ENCODE measurements at places on chromosomes 11 and 22.

DNA sequence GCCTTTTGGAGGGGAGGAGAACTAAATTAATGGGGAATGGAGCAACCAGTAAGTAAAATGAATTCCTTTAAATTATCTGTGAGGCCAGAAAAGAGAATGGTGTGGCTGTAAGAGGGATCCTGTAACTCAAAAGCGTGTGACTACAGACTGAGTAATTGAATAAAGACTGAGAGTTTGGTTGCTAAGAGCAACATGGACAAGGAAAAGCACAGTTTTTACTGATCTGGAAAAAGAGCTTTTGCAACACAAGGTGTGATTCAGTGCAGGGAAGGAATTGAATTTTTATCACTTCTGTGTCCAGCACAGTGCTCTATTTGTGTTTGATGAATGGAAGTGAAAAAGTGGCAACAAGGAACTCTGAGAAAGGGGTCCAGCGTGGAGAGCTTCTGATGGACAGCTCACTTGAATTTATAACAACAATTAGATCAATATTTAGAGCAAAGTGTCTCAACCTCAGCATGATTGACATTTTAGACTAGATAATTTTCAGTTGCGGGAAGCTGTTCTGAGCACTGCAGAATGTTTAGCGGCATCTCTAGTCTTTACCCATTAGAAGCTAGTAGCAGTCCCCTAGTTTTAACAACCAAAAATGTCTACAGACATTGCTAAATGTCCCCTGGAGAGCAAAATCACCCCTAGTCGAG lies 202.8 kb upstream of the BDNF start:
- no peak for DNase-seq

DNA sequence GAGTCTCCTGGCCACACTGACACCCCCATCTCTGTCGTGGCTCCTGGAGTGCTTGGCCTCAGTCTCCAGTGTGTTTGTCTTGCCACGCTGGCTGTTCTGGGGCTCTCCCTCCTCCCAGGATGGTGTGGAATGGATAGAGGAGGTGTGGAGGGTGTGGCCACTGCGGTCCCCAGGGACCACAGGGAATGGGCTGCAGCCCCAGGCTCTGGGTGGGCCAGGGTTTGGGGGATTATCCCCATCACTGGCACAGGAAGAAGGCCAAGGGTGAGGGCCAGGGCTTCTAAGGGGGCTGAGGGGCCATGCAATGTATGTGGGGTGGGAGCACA lies 8.1 kb downstream of the GNAZ start:
- no peak for DNase-seq

DNA sequence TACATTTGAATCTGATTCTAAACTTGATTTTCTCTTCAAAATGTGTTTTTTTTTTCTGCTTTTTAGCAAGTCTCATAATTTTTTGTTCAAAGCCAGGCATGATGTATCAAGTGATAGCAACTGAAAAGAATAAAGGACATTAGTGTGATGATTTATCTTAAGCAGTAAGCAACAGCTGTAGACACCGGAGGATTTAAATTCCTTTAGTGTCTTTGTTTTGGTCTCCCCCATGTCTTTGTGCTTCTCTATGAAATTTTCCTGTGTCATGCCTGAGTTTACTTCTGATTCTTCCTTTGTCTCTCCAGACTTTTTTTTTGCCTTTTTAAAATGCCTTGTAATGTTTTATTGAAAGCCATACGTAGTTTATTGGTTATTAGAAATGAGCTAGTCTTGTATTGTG lies 934.2 kb upstream of the RAG2 start:
- no peak for DNase-seq

DNA sequence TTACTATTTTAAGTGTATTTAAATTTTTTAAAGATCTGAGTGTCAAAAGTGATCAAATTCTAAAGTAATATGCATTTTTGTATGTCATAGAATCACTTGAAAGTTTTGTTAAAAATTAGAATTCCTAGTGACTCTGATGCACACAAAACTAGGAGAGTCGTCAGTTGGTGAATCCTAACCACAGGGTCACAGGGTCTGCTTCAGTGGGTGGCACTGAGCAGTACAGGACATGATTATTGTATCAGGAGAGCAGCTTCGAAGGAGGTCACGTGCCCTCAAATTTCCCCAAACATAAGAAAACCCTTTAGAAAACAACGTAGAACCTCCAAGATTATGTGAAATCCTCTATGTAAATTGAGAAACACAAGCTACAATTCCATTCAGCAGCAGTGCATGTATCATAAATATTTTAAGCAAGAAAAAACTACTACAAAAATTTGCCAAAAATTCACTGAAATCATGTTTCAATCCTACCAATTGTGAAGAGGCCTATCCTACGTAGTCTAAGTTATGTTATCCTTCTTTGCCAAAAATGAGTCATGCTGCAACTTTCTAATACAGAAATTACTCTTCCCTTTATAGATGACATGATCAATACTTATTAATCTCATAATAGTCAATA lies 323.6 kb downstream of the AASDHPPT start:
- DNase-seq, result no peak

DNA sequence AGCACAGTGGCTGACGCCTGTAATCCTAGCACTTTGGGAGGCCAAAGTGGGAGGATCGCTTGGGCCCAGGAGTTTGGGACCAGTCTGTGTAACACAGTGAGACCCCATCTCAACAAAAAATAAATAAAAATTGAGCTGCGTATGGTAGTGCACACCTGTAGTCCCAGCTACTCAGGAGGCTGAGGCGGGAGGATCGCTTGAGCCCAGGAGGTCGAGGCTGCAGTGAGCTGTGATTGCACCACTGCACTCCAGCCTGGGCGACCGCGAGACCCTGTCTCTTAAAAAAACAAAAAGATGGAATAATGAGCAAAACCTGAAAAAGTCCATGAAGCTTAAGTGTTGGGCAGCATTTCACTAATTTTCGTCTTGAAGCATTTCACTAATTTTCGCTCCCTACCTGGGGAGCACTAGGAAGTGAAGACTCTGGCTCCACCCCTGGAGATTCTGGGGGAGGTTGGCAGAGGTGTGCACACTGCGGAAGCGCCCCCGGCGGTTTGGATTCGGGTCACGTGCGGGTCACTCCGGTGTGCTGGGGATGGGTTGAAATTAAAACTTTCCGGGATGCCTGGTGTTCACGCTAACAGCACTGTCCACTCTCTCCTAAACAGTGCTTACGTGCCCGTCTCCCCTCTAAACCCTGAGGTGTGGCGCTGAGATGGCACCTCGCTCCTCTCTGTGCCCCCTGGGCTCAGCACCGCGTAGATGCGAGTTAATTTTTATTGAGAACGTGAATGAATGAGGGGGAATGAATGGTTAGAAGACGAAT lies 906 bp upstream of the NAA40 start:
- DNase-seq, result no peak

GRCh38 chr22:25757686-25758085 lies 15.7 kb downstream of the MYO18B start:
- no peak for DNase-seq

DNA sequence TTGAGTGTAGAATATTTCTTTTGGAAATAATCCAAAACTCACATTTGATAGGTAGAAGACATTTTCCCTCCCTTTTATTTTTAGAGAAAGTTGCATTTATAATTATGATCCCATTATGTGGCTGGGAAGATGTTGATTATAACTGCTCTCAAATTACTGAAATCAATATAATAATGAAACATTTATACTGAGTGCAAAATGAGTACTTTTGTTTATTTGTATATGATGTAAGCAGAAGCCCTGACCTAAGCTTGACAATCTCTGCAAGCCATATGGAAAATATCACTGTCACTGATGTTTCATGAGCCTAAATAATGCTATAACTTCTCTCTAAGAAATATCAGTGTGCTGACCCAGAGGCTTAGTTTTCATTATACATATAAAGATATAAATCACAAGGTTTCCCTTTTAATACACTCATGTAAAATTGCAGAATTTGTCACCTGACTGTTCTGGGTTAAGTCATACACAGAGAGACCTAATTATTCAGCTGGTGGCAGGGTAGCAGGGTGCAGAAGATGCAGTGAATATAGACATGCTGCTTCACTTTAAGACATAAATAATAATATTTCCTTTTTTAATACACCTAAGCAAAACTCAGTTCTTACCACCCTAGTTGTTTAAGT lies 99.2 kb downstream of the BBOX1 start:
- no peak for DNase-seq

GRCh38 chr11:67400942-67401494 lies 640 bp downstream of the PPP1CA start:
- no peak for DNase-seq

GRCh38 chr22:46618667-46619066 lies 1.5 kb upstream of the GRAMD4 start:
- no peak for DNase-seq

- no peak for DNase-seq
These were observed 789.0 kb downstream of the TBC1D22A start for GRCh38 chr22:47551431-47551775.

- DNase-seq, result no peak
These were observed 257.5 kb upstream of the FAT3 start for GRCh38 chr11:91967026-91967690.

DNA sequence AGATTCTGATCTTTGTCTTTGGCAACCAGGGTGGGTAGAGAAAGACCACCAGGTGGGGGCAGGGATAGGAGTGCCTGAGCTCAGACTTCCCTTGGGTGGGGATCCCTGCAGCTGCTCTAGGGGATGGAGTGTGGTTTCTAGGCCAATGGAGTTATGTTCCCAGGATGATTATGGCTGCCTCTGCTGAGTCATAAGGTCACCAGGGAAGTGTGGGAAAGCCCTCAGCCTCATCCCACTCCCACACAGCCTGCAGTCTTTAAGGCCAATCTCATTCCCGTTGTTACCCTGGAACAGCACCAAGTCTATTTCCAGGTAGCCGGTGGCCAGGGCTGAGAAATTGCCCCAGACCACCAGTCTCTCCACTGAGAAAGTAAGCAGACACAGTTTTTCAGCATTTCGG lies 2269.3 kb upstream of the RAG2 start:
- DNase-seq, result no peak

GRCh38 chr11:15918212-15918611 lies 438.1 kb downstream of the SOX6 start:
- no peak for DNase-seq

DNA sequence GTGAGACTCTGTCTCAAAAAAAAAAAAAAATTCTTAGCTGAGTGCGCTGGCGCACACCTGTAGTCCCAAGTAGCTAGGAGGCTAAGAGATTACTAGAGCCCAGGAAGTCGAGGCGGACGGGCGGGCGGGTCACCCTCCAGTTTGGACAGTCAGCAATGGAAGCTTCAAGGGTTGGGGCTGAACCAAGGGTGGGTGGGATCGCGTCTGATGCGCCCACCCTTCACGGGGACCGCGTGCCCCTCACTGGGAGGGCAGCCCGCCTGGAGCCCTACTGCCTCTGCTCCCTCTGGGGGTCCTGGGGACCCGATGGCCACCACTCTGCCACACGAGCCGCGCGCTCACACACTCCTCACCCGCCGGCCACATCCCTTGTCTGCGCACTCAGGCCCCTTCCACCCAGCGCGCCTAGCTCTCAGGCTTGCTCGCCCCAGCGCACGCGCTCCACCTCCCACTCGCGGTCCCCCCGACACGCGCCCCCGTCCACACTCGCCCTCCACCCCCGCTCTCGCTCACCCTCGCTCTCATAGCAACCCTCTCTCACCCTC lies 494 bp downstream of the CHID1 start:
- DNase-seq, result no peak

DNA sequence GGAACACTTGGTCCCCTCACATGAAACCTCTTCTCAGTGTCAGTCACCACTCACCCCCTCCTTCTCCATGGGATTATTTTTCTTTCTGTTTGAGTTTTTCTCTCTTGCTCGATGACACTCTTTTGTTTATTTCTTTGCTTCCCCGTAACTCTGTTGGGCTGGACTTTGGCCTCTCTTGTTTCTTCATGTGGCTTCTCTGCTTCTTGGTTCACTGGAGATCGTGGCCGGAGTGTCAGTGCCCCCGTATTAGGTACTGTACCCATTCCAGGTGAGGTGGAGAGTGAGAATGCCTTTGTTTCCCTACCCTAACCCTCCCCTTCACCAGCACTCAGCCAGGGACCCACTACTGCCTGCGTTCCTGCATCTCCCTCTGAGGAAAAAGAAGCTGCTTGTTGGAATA lies 32.5 kb downstream of the CYB5R2 start:
- DNase-seq, result no peak

GRCh38 chr11:108278546-108278945 lies 55.7 kb downstream of the ATM start:
- no peak for DNase-seq

DNA sequence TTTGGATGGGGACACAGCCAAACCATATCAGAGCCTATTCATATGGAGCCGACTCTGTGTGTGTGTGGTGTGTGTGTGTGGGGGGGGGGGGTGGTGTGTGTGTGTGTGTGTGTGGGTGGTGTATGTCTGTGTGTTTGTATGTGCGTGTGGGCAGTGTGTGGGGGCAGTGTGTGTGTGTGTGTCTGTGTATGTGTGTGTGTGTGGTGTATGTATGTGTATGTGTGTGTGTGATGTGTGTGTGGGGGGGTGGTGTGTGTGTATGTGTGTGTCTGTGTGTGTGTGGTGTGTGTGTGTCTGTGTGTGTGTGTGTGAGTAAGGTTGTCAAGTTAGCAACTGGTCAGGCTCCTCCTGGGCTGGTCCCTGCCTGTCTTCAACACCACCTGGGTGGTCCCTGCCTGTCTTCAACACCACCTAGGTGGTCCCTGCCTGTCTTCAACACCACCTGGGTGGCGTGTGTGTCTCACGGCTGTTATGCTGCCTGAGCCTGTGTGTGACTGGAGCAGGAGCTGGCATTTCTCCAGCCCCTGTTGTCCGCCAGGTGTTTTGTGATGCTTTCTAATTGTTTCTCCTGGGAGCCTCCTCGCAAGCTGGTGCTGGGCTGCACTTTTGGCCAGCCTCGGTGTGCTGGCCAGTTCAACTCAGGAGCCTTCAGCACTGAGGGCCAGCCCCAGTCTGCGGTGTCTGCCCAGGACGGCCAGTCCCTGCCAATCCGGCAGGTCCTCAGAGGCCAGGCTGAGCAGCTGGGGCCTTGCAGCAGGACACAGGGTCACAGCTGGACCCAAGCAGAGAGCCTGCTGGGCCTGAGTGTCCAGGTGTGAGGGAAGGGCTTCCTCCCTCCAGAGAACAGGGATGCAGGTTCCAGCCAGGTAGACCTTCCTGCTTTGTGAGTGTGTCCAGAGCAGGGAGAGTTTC lies 21.5 kb upstream of the PVALB start:
- no peak for DNase-seq

- DNase-seq, result no peak
These were observed 9.5 kb downstream of the IGLL5 start for GRCh38 chr22:22897091-22897490.

GRCh38 chr11:75077316-75077715 lies 19.4 kb downstream of the OR2AT4 start:
- DNase-seq, result no peak

All from caudate nucleus (tissue), 63 donors.